ENCODE measurements at places on chromosomes 2 and 18.
A peak's percentile ranks its signal among the peaks of the same experiment; 100 is the strongest.

- DNase-seq: no peak
Measured at GRCh38 chr2:164826293-164827243, 15.1 kb downstream of the COBLL1 start.

- DNase-seq: no peak
Measured at GRCh38 chr2:37550190-37550589, 121.3 kb downstream of the CDC42EP3 start.

DNA sequence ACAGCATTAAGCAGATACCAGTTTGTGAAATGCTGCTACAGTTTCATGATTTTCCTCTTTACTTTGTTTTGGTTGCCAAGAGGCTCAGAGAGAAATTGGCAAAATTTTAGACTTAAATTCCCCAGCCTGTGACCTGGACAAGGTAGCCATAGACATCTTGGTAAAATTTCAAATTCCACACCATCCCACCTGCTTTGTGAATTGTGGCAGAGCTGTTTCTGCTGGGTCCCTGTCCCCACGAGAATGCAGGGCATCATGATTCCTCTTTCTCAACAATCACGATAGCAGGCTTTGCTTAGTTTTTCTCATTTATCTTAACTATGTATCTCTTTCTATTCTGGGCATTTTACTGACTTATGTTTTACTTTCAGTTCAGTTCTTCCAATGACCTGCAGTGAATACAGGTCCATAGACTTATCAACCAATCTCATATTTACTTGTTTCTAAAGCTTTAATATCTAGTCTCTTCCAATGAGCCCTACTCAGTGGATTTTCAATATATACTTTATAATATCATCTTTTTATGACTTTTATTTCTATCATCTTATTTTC is 351.6 kb downstream of the SOCS6 start:
- no peak for DNase-seq

DNA sequence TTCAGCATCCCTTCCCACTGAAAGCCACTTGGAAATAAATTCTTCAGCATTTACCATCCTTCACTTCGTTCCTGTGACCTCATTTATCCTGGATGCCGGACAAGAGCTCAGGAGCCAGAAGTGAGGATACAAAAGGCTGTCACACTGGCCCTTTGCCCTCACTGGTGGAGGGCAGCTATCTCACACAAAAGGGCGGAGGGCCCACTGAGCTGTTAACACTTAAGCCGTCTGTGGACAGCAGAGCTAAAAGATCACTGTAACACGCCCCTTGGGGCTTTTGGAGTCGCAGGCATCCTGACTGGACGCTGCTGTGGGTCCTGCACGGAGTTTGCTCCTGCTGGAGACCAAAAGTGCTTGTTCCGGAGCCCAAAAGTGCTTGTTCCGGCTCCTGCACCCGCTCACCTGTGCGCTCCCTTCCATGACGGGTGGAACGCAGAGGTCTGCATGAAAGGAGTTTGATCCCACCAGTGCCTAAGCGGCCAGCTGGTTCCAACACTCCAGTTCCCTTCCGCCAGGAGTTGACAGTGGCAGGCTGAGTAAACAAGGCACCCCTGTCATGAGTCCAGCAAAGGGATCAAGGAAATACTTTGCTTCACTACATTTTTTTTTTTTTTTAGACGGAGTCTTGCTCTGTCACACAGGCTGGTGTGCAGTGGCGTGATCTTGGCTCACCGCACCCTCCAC is 572.0 kb upstream of the LINC00305 start:
- no peak for DNase-seq

GRCh38 chr2:135603543-135603942 is 72.3 kb downstream of the R3HDM1 start:
- no peak for DNase-seq

GRCh38 chr18:61556316-61556715 is 223.1 kb downstream of the CDH20 start:
- no peak for DNase-seq

- peak; percentile 5 for DNase-seq
Measured at GRCh38 chr2:108492364-108492763, 41.9 kb upstream of the LIMS1 start.

DNA sequence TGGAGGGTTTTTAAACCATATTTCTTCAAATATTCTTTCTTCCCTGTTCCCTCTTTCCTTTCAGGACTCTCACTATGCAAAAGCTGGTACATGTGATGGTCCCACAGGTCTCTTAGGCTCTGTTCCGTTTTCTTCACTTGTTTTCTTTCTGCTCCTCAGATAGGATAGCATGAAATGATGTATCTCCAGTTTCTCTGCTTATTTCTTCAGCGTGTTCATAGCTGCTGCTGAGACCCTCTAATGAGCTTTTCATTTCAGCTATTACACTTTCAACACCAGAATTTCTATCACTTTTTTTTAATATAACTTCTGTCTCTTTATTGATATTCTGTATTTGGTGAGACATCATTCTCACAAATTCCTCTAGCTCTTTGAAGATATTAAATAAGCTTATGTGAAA is 63.9 kb downstream of the KCNG2 start:
- DNase-seq: no peak

- no peak for DNase-seq
Measured at GRCh38 chr2:101223814-101224231, 28.9 kb upstream of the CNOT11 start.

DNA sequence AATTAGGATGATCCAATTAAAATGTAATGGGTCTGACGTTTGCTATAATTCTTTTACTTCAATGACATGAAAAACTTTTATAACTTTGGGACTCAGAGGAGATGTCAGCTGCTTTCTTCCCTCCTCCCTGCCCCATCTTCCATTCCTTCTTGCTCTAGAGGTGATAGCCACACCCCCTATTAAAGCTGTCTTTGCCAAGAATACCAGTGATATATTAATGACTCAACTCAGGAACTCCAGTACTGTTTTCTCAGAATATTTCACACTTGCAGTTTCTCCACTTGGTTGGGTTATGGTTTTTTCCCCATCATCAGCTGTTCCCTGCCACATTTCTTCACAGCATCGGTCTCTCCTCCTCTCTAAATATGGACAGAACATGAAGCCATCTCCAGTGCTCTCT is 184.0 kb downstream of the KCNE4 start:
- no peak for DNase-seq

GRCh38 chr2:144137705-144138428 is 382.1 kb downstream of the ZEB2 start:
- DNase-seq: no peak

GRCh38 chr2:1752751-1753150 is 8.4 kb upstream of the PXDN start:
- no peak for DNase-seq

GRCh38 chr2:37625796-37626571 is 45.5 kb downstream of the CDC42EP3 start:
- DNase-seq: no peak

- no peak for DNase-seq
Measured at GRCh38 chr2:99819766-99820165, 322.6 kb downstream of the AFF3 start.
